ENCODE measurements at places on chromosomes 2 and 18. TPM values are rescaled to one million over a fixed set of nuclear protein-coding genes. Genes with fewer than 3 reads are reported as not detected.

Gene NPPC
- total RNA-seq: not detected

Gene TMEM169
- 5.1 TPM for total RNA-seq

Gene CPO
- not detected for total RNA-seq

Gene PTPRN
- not detected for total RNA-seq

Gene NLRC4
- 0.11 TPM for total RNA-seq

Gene HJURP
- 0.44 TPM for total RNA-seq

All from CD4-positive, alpha-beta memory T cell (primary cell).